ENCODE measurements at places on chromosomes 4 and X.

DNA sequence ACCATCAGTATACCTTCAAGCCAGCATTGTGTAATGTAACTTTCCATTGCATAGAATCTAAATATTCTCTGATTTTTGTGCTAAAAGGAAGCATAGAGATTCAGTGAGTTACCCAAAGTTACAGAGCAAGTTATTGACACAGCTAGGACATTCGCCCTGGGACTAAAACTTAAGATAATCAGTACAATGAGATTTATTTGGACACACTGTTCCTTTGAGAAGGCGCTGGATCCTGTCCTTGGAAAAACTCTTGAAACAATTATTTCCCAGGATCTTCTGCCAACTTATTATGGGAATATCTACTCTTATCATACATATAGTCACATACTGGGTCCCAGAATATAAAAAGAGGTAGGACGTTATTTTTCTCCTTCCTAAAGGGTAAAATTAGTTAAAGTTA lies 392.0 kb downstream of the UBE2NL start:
- no peak for DNase-seq

DNA sequence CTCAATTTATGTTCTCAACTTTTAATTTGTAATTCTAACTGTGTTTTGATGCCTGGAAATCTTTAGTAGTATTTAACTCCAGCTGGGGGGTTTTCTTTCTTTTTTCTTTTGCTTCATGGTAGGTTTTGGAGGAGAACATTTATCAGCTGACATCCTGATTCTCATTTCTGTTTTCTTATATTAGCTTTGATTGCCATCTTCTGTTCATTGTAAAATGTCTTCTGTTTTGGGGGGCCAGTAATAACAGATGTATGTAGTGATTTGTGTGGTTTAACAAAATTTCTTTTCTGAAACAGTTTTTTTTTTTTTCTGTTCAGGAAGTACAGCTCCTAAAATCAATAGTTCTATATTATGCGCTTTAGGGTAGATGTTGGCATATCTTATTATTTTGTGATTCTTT lies 182.2 kb downstream of the GABRB1 start:
- no peak for DNase-seq

- DNase-seq: no peak
These were observed 10.7 kb downstream of the RGS12 start for GRCh38 chr4:3303565-3303824.

DNA sequence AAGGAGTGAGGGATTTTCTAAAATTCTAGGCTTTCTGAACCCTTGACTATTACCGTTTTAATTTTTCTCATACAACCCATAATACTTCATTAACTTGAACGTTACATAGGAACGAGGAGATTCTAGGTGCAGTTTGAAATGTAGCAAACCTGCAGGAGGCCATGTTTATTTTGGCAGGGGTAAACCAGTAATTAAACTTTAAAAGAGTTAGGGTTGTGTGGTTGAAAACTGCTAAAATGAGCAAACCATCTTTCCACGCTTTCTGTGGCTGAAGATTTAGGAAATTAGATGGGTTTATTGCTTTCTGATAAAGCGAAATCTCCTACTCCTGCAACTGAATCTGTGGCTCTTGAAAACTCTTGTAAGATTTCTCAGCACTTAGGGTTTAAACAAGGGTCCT lies 1.7 kb downstream of the PHEX start:
- no peak for DNase-seq

Measured in astrocyte of the spinal cord (primary cell).